SK-N-MC (cell line): ENCODE measurements at places on chromosomes 11 and 22.

DNA sequence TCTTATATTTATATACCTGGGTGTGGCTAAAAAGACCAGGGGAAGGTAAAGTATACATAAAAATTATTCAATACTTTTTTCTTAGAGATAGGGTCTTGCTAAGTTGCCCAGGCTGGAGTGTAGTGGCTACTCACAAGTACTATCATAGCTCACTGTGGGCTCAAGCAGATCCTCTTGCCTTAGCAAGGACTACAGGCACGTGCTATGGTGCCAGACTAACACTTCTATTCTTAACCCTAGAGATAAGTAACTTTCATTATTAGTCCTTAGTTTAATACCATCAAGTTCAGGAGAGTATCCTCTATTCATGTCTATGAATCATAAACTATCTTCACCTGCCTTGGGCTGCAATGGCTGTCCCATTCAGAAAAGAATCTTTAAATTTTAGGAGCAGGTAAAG is 11.9 kb downstream of the FCHSD2 start:
- no peak for DNase-seq

- DNase-seq = no peak
Measured at GRCh38 chr11:36123336-36124101, 165.7 kb downstream of the COMMD9 start.

GRCh38 chr22:48588151-48588877 is 1239.4 kb downstream of the BRD1 start:
- DNase-seq = no peak

DNA sequence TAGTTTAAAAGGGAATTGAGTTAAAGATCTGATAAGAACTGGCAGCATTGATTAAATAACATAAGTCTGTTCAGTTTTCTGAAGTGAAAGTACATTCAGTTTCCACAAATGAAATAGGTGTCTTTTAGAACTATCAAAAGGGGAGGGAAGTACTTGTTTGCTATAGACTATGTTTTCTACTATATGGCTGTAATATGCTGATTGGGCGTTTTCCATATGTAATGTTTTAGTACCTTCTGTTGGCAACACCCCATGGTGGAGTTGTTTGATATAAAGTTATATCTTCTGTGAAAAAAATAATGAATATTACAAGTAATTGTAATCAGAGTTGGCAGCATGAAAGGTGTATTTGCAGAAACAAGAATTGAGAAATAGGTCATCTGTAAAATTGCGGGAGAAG is 237.6 kb downstream of the JRKL start:
- DNase-seq = no peak

- DNase-seq = no peak
Measured at GRCh38 chr11:2175659-2176058, 4.0 kb upstream of the TH start.

DNA sequence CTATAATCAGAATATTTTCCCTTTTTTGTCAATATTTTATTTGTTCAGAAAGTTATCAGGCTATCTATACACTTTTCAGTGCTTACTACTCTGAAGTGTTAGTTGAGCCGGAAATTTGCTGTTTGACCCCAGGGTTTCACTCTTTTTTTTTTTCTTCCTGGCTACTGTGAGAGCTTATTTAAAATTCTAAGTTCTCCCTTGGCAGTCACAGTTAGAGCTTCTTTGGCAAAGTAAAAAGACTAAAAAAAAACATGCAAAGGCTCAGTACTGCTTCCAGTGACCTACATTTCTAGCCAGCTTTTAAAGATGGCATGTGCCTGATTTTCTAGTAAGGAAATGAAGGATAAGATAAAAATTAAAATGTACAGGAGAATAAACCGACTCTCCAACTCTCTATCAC is 48.4 kb downstream of the ELP4 start:
- DNase-seq = no peak

GRCh38 chr22:32336771-32337424 is 20.8 kb upstream of the RFPL3 start:
- no peak for DNase-seq

- DNase-seq = no peak
Measured at GRCh38 chr11:111413849-111414248, 34.8 kb upstream of the POU2AF1 start.
